Naive thymus-derived CD4-positive, alpha-beta T cell (primary cell): ENCODE measurements at places on chromosomes 12 and 14.

DNA sequence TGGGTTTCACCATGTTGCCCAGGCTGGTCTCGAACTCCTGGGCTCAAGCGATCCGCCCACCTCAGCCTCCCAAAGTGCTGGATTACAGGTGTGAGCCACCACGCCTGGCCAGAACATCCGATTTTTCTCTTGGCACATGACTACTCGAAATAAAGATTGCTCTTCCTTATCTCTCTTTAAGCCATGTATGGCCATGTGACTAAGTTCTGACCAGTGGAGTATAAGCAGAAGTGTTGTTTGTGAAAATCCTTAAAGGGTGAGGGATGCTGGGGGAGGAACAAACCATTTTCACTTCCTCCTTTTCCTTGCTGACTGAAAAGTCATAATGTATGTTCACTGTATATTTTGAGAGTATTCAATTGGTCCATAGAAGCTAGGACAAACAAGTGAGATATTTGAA, 50.7 kb upstream of the ATF7IP start:
- no peak for DNase-seq

DNA sequence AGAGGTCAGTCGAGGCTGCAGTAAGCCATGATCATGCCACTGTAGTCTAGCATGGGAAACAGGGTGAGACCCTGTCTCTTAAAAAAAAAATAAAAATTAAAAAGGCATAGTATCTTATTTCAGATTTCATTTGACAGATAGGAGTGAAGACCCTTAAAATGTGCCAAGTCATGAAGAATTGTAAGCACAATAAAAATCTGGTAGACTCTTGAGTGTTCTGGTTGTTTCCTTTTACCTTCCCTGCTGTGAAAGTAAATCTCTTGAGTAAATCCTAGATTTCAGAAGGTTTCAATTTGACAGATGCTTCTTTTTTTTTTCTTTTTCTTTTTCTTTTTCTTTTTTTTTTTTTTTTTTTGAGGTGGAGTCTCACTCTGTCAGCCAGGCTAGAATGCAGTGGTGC, 109.0 kb downstream of the ESR2 start:
- DNase-seq, result no peak

GRCh38 chr12:22974865-22975264, 349.9 kb downstream of the ETNK1 start:
- DNase-seq, result no peak

DNA sequence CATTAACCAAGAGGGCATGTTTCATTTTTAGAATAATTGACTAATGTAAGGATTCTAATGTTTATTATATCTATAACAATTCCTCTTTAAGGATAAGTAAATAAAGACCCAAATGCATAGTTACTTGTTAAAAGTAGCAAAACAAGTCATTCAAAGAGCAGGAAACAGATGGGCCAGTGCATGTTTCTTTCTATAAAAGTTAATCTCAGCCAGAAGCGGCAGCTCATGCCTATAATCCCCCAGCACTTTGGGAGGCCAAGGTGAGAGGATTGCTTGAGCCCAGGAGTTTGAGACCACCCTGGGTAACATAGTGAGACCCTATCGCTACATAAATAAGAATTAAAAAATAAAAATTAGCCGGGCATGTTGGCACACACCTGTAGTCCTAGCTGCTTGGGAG, 391.0 kb upstream of the RGS6 start:
- no peak for DNase-seq

DNA sequence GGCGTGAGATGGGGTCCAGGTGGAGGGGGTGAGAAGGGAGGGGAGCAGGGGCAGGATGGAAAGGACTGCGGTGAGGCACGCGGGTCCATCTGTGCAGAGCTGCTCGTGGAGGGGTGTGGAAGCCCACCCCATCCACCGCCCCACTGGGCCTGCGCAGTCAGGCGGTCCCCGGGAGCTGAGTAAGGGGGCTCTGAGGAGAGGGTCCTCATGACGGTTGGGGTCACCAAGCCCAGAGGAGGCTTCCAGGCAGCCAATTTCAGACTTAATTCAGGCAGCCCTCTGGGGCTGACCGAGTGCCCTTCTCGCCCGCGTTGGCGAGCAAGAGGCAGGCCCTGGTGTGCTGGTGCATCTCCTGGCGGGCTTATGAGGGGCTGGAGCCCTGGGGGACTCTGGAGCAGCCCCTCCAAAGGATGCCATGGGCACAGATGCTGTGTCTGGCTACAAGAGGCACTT, 115.5 kb downstream of the KIF26A start:
- no peak for DNase-seq

- DNase-seq, result no peak
These were observed 4.4 kb upstream of the PRDM4 start for GRCh38 chr12:107765316-107765715.

GRCh38 chr14:89388853-89389252, 28.2 kb downstream of the FOXN3 start:
- no peak for DNase-seq

GRCh38 chr12:132169376-132169775, 25.1 kb downstream of the NOC4L start:
- no peak for DNase-seq

- no peak for DNase-seq
These were observed 34.7 kb downstream of the SSH1 start for GRCh38 chr12:108822497-108823205.

DNA sequence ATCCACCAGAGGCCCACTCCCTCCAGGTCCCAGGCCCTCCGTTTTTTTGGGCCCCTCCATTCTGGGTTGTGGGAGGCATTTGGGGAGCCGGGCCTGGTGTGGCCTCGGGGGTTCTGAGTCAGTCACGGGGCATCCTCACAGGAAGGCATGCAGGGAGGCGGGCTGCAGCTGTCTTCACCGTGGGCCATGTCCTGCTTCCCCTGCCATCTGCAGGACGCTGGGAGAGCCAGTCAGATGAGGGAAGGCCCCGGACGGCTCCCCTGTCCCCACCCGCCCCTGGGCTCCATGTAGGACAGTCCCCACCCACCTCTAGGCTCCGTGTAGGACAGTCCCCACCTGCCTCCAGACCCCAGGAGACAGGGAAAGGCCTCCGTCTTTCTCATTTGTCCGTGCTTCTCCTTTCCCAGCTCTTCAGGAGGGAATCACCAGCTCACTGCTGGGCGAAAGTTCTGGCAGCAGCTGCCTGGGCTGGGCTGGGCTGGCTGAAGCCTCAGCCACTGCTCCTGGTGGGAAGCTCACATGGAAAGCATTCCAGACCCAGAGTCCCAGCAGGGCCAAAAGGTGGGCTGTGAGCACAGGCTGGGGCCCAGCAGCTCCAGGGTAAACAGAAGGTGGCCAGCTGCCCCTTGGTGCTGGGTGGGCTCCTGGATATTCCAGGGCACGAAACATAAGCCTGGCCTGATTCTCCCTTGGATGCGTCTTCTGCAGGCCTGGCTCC, 217.8 kb downstream of the KIF26A start:
- DNase-seq, result peak; percentile 3

DNA sequence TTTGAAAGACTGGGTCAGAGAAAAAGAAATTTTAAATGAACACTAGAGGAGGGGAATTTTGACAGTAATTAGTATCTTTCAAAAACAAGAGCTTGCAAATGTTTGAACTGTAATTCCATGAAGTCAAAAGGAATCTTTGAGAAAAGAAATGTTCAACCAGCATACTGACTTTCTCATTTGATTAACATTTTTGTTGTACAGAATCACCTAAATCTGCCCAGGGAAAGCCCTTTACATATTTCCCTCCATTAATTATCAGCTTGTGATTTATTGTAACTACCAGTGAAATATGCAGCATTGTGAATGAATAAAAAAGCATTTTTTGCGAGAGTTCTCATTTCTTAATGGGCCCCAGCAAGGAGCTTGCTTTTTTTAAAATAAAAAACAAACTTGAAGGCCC, 61.2 kb upstream of the CCDC91 start:
- DNase-seq, result no peak

DNA sequence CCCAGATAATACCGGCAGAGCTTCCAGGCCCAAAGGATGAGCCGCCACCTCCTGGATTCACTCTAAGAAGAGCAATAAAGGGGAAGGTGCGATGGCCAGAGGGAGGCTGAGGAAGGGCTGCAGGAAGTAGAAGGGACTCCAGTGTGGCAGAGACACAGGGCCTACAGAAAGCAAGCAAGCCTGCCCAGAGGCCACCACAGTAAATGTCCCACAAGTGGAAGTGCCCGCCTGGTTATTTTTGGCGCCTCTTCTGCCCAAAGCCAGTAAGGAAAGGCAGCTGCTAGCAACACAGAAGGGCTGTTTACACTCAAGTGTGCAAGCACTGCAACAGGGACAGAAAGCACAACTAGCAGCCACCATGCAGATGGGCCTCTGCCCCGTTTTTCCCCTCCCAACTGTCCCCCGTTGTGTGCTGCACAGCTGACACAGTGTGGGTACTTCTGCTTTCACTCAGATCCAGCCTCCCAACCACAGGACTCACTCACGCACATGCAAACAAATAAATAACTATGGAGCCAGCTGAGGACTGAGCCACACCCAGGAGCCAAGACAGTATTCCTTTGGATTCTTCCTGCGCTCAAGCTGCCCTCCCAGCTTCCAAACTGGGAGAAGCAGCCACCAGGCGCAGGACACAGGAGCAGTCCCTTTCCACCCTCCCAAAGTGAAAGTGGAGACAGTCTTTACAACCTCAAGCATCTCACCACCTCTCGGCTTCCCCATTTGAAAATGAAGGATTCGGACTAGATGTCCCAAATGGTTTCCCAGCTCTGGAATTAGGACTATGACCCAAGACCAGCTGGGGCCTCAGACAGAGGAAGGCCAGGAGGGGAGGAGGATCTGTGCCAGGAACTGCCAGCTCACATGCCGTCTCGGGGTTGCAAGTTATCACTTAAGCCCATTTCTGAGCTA, 40.0 kb upstream of the PNMA1 start:
- DNase-seq, result no peak

- peak; percentile 43 for DNase-seq
These were observed 1168.4 kb downstream of the TMEM121 start for GRCh38 chr14:106694638-106695393.

DNA sequence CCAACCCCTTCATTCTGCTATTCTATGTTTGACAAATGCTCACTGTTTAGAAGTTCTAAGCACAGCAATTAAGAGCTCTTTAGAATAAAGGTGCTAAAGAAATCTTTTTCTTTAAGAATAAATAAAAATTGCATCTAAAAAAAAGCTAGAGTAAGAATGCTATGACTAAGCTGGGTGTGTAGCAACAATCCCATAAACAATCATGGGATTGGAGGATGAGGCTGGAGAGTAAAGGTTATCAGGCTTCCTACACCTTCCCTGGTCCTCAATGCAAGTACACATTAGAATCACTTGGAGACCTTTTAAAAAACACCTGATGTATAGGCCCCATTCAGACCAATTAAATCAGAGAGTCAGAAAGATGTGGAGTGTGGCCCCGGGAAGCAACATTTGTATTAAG, 88.3 kb downstream of the CIT start:
- DNase-seq, result no peak

- no peak for DNase-seq
These were observed 890 bp downstream of the TEP1 start for GRCh38 chr14:20412411-20412810.

DNA sequence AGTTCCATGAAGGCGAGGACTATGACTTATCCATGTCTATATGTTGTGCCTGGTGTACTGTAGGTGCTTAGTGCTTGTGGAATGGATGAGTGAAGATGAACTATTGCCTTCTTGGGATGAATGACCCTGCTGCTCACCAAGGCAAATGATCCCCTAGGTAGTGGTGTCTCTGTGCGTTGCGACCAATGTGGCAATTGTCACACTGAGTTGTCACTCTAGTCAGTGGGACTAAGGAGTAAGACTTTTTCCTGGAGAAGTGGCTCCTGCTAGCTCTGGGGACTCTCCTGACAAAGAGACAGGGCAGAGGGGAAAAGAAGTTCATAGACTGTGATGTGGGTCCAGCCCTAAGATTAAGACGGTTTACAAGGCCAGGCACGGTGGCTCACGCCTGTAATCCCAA, 3.4 kb upstream of the ACVR1B start:
- no peak for DNase-seq

GRCh38 chr12:74985986-74986319, 223.7 kb downstream of the KCNC2 start:
- no peak for DNase-seq

DNA sequence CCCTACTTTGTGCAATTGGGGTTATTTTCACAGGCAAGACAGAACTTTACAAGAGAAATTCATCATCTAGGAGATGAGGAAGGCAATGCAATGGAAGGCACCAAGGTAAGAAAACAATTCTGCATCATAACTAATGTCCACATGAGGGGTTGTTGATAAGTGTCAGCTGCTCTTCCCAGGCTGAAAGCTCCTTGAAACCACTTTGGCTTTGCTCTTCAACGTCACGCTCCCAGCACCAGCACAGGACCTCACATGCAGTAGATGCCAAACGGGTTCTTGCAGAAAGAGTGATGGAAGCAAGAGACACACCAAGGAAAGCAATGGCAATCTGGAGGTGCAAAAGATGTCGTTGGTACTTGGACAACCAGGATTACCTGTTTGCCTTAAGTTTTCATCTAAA, 485.5 kb downstream of the BCL11B start:
- no peak for DNase-seq

- DNase-seq, result no peak
These were observed 344.9 kb downstream of the FSCB start for GRCh38 chr14:44162197-44162596.

GRCh38 chr12:7101694-7102131, 7.3 kb downstream of the C1RL start:
- DNase-seq, result no peak

- DNase-seq, result no peak
These were observed 41.7 kb downstream of the RASSF9 start for GRCh38 chr12:85794531-85794930.

DNA sequence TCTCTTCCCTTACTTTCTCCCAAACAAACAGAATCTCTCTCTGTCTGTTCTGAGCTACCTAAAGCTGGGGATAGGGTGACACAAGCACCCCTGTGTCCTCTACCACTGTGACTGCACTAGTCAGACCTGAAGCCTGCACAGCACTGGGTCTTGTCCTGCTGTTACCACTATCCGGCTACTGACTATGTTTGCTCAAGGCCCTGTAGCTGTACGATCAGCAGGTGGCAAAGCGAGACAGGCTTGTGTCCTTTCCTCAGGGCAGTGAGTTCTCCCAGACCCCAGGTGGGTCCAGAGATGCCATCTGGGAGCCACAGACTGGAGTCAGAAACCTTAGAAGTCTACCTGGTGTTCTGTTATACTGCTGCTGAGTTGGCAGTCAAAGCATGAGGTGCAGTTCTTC, 116.4 kb downstream of the NUBPL start:
- no peak for DNase-seq

- DNase-seq, result no peak
These were observed 53.8 kb downstream of the MIS18BP1 start for GRCh38 chr14:45199230-45199629.

DNA sequence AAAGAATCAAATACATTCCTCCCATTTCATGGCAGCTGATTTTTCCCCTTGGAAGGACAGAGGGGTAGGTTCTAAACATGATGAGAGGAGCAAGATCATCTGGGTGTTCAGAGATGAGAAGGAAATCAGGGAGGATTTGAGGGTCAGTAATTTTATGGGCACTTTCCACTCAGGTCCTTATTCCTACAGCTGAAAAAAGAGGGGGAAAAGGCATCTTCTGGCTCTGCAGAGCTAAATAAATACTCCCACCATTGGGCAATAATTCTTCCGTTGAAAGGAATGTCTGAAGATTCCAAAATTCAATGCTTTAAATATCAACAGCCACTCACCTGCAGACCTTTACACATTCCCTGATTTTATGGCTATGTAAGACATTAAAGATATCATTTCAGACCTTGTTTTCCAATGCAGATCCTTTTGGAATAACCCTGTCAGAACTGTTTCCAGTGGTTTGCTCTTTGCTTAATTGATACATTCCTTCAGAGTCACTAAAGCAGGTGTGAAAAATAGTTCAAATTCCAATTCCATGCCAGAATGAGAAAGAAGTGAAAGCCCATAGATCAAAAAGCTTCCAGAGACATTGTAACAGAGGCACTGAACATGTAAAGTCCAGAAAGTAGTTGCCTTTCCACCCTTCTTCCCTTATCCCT, 233.3 kb upstream of the KRR1 start:
- DNase-seq, result no peak

GRCh38 chr12:11980115-11980514, 90.6 kb upstream of the BCL2L14 start:
- no peak for DNase-seq
